Stimulated activated CD4-positive, alpha-beta T cell treated with anti-CD3 and anti-CD28 coated beads, Interleukin-1b, Interleukin-23, amount 100 ng/mL, for 1 hour (primary cell): ENCODE measurements at places on chromosomes 2 and 18.
A peak's percentile ranks its signal among the peaks of the same experiment; 100 is the strongest.

- no peak for DNase-seq
Observed at GRCh38 chr2:208265371-208265800, 669 bp upstream of the PIKFYVE start.

DNA sequence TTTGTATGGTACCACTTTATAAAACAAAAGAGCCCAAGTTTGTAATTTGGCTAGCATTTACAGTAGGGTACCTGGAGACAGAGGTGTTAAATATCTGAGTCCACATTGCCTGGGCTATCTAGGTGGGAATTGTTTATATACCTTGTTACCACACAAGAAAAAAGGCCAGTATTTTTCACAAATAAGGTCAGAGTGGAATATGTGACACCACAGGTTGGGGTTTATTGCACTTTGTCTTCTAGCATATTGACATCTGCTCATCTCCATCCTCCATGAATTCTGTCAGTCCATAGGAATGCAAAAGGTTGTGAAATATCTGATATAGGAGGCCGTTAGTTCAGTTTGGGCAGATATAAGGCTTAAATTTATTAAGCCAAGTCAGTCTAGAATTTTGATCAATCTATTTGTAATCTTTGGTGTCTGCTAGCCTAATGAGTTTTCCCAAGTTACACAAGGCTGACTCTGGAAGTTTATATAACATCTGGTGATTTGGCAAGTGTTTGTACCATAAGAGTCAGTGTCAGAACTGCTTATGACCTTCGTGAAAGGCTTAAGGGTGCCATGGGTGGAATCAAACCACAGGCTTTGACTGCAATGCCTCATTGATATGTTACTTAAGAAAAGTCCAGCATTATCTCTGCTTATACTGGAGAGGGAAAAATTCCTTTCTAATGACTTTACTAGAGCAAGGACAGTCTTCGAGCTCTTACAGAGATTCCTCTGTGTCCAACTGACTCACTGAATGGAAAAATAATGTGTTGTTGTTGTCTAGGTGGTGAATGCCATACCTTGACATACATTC is 11.3 kb upstream of the DPP4 start:
- no peak for DNase-seq

DNA sequence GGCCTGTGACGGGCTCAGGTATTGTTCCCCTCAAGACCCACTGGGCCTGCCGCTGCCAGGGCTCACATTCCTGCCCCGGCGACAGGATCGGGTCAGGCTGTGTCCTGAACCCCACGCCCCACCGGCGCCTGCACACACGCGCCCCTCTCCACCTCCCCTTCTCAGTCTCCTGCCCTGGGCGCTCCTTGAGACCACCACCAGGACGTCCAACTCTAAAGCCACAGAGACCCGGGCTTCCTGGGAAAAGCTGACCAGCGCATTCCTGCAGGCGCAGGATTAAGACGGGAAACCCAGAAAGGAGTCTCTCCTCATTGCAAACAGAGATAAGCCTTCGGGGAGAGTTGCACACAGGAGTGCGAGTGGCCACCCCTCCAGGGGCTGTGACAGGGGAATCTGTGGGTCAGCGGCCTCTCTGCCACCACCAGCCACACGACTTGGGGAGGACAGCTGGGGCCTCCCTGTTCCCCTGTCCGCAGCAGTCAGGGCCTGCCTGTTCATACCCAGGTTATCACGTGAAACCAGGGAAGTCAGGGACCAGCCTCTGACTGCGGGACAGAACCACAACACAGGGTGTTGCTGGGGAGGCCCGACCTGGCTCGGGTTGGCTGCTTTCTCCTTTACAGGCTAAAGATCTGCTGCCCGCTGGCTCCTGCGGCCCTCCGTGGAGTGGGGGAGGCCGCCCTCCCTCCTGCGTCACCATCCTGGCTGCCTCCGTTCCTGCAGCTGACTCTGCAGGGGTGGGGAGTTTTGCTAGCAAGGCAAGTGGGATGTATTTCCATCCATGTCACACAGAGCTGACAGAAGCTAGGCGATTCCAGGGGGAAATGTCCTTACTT is 88.8 kb downstream of the ZCCHC2 start:
- no peak for DNase-seq

DNA sequence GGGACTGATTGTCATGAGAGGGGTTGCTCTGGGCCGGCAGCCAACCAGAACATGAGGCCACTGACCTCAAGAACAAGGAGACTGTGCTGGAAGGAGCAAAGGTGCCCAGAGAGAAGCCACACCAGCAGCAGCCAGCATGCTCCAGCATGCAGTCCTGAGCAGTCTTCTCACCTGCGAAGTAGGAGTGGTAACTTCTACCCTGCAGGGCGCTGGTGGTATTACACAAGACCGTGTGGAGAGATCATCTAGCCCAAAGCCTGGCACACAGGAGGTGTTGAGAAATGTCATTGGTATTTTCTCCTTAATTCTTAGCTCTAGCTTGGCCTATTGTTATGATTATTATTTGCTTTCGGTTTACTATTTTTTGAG is 132.7 kb downstream of the TSN start:
- no peak for DNase-seq

DNA sequence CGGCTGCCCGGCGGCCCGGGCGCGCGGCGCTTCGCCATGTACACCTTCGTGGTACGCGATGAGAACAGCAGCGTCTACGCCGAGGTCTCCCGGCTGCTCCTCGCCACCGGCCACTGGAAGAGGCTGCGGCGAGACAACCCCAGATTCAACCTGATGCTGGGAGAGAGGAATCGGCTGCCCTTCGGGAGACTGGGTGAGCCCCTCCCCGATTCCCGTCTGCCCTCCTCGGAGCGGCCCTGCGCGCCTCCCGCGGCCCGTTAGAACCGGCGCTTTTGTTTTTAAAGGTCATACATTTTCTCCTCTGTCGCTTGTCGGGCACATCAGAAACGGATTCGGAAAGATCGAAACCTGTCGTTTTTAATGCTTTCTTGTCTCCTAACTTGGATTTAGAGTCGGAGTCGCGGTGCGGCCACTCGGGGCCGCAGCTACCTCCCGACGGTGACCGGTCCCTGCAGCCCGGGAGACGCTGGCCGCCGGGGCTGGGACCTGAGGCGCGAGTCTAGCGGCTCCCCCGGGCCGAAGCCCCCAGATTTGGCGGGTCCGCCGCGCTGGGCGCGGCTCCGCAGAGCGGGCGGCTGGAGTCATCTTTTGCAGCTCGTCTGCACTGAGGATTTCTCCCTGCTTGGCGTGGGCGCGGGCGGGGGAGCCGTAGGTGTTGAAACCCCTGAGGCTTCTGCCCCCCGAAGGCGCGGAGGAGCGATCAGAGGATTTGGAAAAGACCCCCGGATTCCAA is 519 bp downstream of the TTL start:
- DNase-seq, result no peak

- no peak for DNase-seq
Observed at GRCh38 chr2:36449943-36450392, 94.4 kb downstream of the CRIM1 start.

DNA sequence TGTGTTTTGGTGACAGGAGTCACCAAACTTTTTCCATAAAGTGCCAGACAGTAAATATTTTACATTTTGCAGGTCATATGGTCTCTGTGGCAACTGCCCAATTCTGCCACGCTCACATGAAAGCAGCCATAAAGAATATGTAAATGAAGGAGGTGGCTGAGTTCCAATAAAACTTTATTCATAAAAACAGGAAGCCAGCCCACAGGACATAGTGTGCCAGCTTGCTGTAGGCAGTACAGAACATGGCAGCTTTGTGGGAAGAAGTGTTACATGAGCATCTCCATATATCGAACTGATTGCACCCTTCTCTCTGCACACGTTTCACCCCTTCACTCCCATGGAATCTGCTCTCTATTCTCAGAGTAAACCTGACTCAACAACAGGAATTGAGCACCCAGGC is 10.2 kb downstream of the ASB18 start:
- DNase-seq, result no peak

DNA sequence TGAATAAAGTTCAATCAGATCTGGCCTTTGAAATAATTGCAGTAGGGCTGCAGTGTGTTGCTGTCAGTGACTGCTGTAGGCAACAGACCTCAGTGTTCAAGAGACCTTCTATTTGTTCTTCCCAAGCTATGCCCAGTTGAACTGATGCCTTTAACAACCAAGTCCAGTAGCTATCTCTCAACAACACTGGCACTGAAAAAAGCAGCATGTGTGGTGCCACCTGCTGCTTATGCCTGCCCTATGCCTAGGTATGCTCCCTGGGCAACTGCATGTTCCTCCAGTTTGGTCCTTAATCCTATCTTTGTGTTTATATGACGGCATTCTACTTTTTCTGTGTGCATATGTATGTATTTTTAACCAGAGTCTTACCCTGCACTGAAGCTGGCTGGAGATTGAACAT is 523.9 kb upstream of the MEX3C start:
- no peak for DNase-seq

GRCh38 chr2:121832412-121833357 is 77.2 kb downstream of the TSN start:
- no peak for DNase-seq

DNA sequence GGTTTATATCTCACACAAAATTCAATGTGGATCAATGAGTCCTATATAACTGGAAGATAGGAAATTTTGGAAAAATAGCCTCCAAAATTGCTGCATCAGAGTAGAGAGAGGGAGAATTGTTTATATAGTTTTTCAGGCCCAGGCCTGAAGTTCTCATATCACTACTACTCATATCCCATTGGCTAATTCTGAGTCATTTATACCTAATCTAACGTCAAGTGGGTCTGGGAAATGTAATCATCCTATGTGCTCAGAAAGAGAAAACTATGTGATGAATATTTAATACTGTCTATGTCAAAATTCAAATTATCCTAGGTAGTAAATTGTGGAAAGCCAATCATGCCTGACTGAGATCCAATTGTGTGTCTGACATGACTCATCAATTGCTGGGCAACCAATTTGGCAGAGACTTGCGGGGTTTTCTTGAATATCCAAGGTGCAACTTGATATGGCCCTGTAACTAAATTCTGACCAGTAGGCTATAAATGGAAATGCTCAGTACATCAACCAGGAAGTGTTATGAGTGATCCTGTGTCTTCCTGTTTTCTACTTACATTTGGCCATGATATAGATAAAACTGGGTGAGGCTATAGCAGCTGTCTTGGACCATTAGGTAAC is 744.4 kb downstream of the KCNJ3 start:
- DNase-seq, result no peak

- no peak for DNase-seq
Observed at GRCh38 chr2:13662055-13662454, 945.3 kb downstream of the TRIB2 start.

GRCh38 chr2:3039188-3040065 is 338.2 kb downstream of the EIPR1 start:
- no peak for DNase-seq

DNA sequence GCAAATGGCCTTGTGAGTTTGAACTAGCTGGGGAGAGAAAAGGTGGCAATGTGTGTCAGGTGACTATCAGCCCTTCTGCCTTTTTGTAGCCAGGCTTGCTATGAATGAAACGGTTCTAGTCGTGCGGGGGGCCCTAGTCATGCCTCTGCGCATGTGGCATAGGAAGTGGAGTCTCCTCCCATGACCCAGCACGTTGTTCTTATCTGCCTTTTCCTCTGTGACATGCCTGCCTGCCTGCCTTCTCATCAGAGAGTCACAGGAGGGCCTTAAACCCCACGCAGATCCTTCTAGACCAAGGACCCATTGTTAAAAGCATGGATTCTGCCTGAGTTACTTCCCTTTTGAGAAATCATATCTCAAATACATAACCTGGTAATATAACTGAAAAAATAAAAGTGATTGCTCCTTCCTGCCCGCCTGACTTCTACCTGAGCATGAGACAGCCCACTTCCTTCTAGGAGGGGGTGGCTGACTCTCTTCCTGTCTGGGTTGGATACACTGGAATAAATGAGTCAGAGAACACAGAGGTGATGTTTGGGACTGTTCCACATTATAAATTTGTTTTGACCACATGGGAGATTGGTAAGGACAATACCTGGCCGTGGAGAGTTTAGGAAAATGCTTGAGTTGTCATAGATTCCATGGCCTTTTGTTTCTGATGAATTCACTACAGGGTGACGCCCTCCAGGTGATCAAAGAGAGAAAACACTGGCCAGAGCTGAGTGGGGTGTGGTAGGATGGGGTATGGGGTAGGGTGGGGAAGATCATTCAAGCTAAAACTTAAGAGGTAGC is 49.8 kb downstream of the FBLN7 start:
- peak; percentile 44 for DNase-seq

DNA sequence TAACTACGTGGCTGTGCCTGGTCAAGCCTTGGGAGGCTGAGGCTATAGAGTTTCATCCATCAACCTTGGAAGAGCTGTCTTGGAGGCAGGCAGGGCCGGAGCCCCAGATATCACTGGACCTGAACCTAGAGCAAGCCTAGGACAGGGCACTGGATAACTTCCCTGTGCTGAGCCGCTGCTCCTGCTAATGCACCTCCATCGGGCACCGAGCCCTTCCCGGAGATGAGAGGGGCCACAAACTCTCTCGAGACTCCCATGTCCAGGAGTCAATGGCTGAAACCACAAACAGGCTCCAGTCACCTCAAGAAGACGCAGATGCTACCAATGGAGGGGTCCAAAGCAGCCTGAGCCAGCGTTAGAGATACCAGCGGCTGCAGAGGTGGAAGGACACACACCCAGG is 866.0 kb downstream of the LRP1B start:
- no peak for DNase-seq

- DNase-seq, result no peak
Observed at GRCh38 chr2:105294844-105295481, 34.6 kb downstream of the TGFBRAP1 start.

GRCh38 chr2:147829106-147829505 is 15.7 kb upstream of the ACVR2A start:
- no peak for DNase-seq

GRCh38 chr18:80033181-80034067 is 810 bp upstream of the RBFA start:
- DNase-seq, result peak; percentile 35

- DNase-seq, result no peak
Observed at GRCh38 chr2:43107679-43108078, 118.7 kb downstream of the ZFP36L2 start.

GRCh38 chr2:128581849-128582244 is 263.2 kb upstream of the HS6ST1 start:
- no peak for DNase-seq
